ENCODE measurements at places on chromosomes 7 and 10.

GRCh38 chr10:30039567-30039966 lies 19.8 kb downstream of the JCAD start:
- DNase-seq, result no peak

DNA sequence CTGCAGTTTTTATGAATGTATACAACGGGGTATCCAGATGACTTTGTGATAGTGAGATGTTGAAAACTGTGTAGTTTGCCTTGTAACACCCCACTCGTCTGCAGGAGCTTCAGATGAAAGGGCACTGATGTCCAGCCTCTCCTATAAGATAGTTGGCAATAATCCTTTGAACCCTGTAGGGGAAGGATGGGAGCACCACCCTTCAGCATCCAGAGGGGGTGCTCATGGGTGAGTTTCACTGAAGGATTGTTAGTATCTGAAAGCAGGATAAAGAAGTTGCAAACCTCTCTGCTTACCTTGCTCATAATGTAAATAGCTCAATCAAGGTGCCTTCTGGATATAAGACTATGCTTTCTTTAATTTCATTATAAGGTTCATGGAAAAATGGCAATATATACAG lies 201.5 kb downstream of the TMEM178B start:
- no peak for DNase-seq

DNA sequence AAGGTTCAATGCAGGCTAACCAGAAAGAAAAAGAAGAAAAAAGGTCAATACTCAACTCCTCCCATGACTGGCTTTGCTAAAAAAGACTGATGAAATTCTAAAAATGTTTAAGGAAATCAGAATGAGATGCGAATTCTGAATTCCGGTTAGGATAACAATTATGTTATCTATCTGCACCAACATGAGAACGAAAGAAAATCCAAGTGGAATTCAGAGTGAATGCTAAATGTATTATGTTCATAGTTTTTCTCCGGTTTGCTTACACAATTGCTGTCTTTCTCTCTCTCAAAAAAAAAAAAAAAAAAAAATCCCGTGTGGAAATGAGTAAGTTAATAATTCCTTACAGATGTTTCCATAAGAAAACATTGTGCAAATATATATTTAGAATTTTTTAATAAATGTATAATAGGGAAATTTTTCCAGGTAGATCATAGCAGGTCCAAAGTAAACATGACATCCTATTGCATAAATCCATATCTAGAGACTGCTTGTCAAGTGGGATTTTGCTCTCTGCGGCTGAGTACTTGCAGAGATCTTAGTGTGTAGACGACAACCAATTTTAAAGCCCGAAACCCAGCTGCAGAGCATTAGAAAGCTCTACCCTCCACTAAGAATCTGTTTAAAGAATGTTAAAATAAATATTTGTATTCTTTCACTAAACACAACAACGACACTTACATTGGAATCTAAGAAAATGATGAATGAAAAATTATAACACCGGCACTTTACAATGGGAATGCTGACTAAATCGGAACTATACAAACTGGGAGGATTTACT lies 104.0 kb downstream of the JAZF1 start:
- no peak for DNase-seq

DNA sequence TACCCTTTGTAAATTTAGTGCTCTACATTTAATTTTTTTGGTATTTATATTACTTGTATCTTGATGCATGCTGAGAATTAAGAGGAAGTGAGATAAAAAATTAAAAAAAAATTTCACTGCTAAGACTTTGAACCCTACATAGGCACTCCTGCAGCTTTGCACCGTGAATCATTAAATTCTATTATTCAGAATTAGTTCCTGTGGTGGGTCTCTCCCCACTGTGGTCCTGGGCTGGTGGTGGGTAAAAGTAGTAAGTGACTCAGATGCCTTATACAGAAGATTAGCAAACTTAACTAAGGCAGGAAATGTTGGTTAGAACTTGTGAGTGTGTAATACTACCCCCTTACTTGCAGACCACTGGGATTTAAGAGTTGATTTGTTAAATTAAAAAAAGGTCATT lies 72.6 kb downstream of the AP3M1 start:
- DNase-seq, result no peak

All from inflammatory macrophage treated with lipopolysaccharide for 4 hours (primary cell).